A172 (cell line): ENCODE measurements at places on chromosomes 6 and 20. TPM values are rescaled to one million over a fixed set of nuclear protein-coding genes. Genes with fewer than 3 reads are reported as not detected.
A peak's percentile ranks its signal among the peaks of the same experiment; 100 is the strongest.

BTNL2 gene
- not detected in 2 replicates for total RNA-seq

CGA gene
- total RNA-seq = not detected in 2 replicates

GRM1 gene
- total RNA-seq = 0.10 TPM in 1 of 2 replicates, not detected in the other

TOX2 gene
- 1.2 and 3.7 TPM in 2 replicates for total RNA-seq

TMEM74B gene
- 0.67 and 0.72 TPM in 2 replicates for total RNA-seq

CCDC167 gene
- total RNA-seq = 53.8 and 96.5 TPM in 2 replicates

KIF25 gene
- not detected in 2 replicates for total RNA-seq

NFKBIE gene
- total RNA-seq = 22.4 and 33.4 TPM in 2 replicates

UST gene
- total RNA-seq = 2.4 and 2.6 TPM in 2 replicates

LRRN4 gene
- 0.26 and 0.86 TPM in 2 replicates for total RNA-seq

TAAR5 gene
- not detected in 2 replicates for total RNA-seq

RAD21L1 gene
- total RNA-seq = 0.07 and 0.90 TPM in 2 replicates

GRCh38 chr6:3139090-3139903 lies 18.0 kb downstream of the TUBB2A start:
- DNase-seq = peak; percentile 41

- no peak for DNase-seq
Measured at GRCh38 chr6:51261691-51262090, 443.0 kb downstream of the TFAP2B start.

- no peak for DNase-seq
Measured at GRCh38 chr6:62805431-62805830, 405.8 kb upstream of the FKBP1C start.

GRCh38 chr6:53943395-53943794 lies 148.6 kb downstream of the LRRC1 start:
- DNase-seq = no peak

- no peak for DNase-seq
Measured at GRCh38 chr6:15027472-15027871, 218.4 kb upstream of the JARID2 start.

DNA sequence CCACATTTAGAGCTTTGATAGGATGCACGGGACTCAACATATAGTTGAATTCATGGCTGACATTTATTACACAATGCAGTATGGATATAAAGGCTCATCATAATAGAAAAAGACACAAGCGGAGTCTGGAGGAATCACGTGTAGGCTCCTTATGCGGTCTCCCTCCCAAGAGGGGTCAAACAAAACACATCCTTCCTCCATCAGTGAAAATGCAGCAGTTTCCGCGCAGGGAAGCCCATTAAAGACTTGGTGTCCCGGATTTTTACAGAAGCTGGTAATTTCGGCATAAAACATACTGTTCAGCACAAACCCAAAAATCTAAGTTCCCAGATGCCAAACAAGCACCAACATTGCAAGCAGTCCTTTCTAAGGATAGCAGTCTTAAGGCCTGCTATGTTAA lies 1.1 kb downstream of the USP45 start:
- peak; percentile 2 for DNase-seq

- no peak for DNase-seq
Measured at GRCh38 chr6:123215211-123215610, 219.2 kb downstream of the CLVS2 start.

- DNase-seq = no peak
Measured at GRCh38 chr6:130076512-130076911, 58.1 kb downstream of the L3MBTL3 start.

GRCh38 chr6:87879132-87879861 lies 168.3 kb upstream of the SPACA1 start:
- DNase-seq = no peak

GRCh38 chr6:37085198-37085597 lies 79.7 kb downstream of the FGD2 start:
- no peak for DNase-seq

DNA sequence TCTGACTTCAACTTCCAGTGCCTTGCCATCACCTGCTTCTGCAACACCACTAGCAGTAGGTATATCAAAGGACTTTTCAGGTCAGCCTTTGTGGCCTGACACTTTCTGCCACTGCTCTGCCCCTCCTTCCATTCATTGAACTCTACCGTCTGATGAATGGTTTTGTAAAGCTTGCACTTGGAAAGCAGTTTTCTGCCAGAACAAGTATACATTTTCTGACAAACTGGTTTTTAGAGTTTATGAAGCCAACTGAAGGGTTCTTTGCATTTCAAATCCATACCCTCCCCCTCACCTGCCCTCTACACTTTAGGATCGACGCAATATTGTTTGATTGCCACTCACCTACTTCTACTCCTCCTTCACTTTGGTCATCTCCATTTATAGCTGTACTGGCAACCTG lies 603.1 kb downstream of the HACE1 start:
- no peak for DNase-seq

DNA sequence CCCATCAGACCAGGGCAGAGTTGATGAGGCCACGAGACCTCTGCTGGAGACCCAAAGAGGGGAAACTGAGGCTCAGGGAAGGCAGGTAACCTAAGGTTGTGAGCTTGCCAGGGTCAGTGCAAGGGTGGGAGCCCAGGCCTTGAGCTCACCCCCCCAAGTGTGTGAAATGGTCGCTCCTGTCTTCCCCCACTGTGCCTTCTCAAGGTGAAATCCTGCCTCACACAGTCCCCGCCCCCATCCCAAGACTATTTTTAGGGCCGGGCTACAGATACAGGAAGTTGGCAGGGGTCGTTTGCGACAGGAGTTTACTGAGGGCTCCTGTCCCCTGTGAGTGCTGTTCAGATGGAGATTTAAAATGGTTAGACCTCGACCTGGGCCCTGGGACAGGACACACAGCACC lies 18.7 kb upstream of the GATA5 start:
- no peak for DNase-seq

- DNase-seq = no peak
Measured at GRCh38 chr20:22232473-22232872, 351.9 kb downstream of the FOXA2 start.

DNA sequence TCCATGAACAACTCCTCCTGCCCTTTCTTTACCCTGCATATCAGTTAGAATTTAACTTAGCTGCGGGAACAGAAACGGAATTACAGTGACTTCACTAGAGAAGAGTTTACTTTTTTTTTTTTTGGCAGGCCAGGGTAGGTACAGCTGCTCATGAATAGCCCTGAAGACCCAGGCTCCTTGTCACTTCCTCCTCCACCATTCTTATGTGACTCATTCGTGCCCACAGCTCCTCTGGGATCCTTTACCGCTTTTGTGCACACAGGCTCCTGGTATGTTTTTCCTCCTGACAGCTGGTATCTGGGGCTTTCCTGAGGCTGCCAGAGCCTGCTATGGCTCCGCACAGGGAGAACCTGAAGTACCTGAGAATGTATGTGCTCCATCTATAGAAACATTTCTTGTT lies 3.9 kb upstream of the KCNS1 start:
- peak; percentile 93 for DNase-seq

DNA sequence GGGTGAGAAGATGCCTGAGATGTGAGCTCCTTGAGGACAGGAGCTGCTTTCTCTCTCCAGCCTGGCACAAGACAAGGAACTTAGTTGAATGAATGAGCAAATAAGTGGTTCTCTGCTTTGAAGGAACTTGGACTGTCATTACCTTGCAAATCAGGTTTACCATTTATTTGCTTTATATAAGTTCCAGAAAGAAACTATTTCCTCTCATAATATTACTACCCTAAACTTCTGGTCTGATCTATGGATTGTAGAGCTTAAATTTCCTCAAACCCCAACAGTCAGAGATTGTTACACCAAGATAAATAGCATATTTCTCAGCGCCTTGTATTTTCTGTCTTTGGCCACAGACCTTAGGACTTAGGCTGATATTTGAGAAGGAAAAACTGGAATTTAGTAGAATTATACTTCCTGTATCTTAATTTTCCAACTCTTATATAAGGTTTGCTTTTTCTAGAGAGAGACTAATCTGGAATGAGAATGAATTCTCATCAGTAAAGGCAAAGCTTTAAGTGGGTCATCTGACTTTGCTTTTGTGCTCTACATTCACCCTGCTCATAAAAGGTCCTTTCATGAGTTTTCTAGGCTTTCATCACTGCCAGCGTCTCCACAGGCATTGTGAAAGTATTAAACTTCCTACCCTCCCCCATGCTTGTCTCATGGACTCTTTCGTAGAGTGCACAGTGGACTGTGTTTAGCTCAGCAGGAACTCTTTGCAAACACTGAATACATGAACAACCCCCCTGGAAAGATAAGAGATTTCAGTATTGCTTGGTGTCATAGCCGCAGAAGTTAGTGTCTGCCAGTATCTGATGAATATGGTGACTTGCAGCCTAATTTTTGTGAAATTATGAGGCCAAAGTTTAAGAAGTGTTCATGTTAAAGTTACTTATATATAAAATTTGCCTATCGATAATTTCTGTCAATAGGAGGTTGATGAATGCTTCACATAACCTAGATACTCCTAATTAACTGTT lies 74.0 kb downstream of the PTPRA start:
- DNase-seq = peak; percentile 2

DNA sequence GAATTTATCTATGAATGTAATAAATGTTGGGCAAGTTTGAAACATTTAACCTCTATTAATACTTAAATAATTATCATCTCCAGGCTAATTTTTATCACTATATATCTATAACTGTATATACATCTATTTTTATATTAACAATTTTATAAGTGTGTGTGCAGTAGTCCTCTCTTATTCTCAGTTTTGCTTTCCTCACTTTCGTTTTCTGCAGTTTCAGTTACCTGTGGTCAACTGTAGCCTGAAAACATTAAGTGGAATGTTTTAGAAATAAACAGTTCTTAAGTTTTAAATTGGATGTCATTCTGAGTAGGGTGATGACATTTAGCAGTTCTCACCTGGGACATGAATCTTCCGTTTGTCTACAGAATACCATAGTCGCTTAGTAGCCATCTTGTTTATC lies 379.4 kb upstream of the MAN1A1 start:
- no peak for DNase-seq

GRCh38 chr20:3970016-3970415 lies 45.3 kb downstream of the RNF24 start:
- no peak for DNase-seq

- no peak for DNase-seq
Measured at GRCh38 chr6:170179616-170180324, 111.1 kb downstream of the DLL1 start.

DNA sequence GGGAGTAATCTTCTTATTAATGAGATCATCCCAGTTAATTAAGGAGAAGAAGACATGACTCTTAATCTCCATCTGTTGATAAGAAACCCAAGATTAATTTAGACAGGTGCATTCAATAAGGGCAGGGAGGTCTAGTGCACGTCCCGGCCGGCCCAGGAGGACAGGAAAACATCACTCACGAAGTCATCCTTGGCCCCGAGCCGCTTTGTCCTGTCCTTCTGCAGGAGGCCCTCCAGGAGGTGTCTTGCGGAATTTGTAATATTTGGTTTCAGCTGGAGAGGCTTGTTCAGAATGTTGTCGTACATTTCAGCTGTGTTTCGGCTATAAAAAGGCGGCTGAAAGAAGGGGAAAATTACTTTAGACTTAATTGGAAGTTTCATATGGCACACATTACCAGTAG lies 118.4 kb upstream of the SLC2A12 start:
- peak; percentile 62 for DNase-seq

GRCh38 chr20:8271727-8272126 lies 139.7 kb downstream of the PLCB1 start:
- no peak for DNase-seq

GRCh38 chr6:20416567-20417345 lies 15.1 kb downstream of the E2F3 start:
- no peak for DNase-seq

DNA sequence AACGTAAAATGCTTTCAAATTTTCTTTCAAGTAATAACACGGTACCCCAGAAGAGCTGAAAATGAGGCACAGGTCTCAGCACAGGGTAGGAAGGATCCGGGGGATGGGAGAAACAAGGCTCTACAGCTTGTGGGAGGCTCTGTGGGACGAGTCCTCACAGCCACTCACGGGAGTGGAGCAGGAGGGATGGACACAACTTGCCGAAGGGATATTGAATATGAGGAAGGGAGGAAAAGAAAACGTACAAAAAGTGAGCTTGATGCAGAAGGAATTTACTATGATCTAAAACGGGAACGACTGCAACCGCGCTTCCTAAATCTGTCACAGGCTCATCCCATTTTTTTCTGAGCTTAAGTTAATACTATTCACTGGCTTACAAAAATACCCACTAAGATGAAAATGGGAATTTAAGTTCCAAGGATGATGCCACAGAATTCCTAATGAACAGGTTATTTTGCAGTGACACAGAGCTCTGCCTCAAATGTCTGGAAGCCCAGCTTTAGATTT lies 72.9 kb downstream of the FYN start:
- DNase-seq = no peak

DNA sequence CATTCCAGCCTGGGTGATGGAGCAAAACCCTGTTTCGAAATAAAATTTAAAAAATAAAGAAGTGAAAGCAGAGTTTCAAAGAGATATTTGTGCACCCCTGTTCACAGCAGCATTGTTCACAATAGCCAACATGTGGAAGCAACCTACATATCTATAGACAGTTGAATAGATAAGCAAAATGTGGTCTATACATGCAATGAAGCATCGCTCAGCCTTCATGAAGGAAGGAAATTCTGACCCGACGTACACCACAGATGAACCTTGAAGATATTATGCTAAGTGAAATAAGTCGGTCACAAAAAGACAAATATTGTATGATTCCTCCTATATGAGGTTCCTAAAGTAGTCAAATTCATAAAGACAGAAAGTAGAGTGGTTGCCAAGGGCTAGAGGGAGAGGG lies 6.5 kb upstream of the NCOA6 start:
- no peak for DNase-seq
